ENCODE measurements at places on chromosomes 5 and 9. TPM values are rescaled to one million over a fixed set of nuclear protein-coding genes. Genes with fewer than 3 reads are reported as not detected.

Gene MAP1B
- total RNA-seq: 42.4 TPM

Gene TIMD4
- total RNA-seq: 1.6 TPM

Gene FBP2
- total RNA-seq: not detected

Gene GRIN1
- 0.53 TPM for total RNA-seq

Gene PCDHGC5
- not detected for total RNA-seq

Gene CARD6
- 3.1 TPM for total RNA-seq

Gene GABRA1
- not detected for total RNA-seq

Gene FBN2
- total RNA-seq: 13.0 TPM

Gene HEMGN
- total RNA-seq: not detected

Gene CFAP157
- not detected for total RNA-seq

Gene SPATA31D4
- total RNA-seq: not detected

Gene OLFML2A
- 28.2 TPM for total RNA-seq

Gene ARHGEF28
- total RNA-seq: 11.5 TPM

Gene FGD3
- 0.55 TPM for total RNA-seq

Gene TRAF1
- 2.5 TPM for total RNA-seq

Gene IFNA16
- total RNA-seq: not detected

Gene TXNDC8
- not detected for total RNA-seq

Gene S100Z
- total RNA-seq: not detected

Gene TRIM36
- total RNA-seq: 1.5 TPM

Gene KIAA0825
- 0.29 TPM for total RNA-seq

Gene SLIT3
- 13.2 TPM for total RNA-seq

Gene KCNN2
- 0.12 TPM for total RNA-seq

Gene PIP5KL1
- total RNA-seq: 2.0 TPM

Gene MARVELD2
- 2.4 TPM for total RNA-seq

Gene GPR151
- total RNA-seq: not detected

Gene IFNB1
- not detected for total RNA-seq

Gene APBB3
- total RNA-seq: 4.8 TPM

Gene SLC6A18
- not detected for total RNA-seq

Gene ARID3C
- total RNA-seq: 0.16 TPM

Gene OR2V1
- not detected for total RNA-seq

Gene TTC39B
- total RNA-seq: 1.1 TPM

Gene CDH9
- not detected for total RNA-seq

Gene ZNF879
- total RNA-seq: 0.37 TPM

Gene WHRN
- 5.0 TPM for total RNA-seq
